Fibroblast of skin of back (primary cell): ENCODE measurements at places on chromosomes 5 and 9.

DNA sequence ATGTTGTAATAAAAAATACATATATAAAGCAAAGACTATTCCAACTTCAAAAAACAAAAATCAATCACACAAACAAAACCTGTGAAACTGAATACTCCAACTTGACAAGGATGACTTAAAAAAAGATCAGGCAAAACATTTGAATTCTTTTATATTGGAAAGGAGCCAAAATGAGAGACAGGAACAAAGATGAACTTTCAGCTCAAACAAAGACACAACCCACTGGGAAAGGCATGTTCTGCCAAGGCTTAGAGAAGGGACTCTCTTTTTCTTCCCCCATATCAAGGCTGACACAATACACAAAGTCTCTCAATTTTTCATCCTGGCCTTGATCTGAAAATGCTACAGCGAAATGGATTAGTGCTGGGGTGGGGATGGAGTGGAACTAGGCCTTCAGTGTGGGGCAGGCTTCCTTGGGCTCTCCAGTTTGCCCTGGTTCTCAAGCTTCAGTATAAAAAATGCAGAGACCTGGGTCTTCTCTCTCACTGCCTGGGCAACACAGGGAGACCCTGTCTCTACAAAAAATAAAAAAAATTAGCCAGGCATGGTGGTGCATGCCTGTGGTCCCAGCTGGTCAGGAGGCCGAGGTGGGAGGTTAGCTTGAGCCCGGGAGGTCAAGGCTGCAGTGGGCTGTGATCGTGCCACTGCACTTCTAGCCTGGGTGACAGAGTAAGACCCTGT, 11.6 kb upstream of the FAM169A start:
- no peak for DNase-seq

DNA sequence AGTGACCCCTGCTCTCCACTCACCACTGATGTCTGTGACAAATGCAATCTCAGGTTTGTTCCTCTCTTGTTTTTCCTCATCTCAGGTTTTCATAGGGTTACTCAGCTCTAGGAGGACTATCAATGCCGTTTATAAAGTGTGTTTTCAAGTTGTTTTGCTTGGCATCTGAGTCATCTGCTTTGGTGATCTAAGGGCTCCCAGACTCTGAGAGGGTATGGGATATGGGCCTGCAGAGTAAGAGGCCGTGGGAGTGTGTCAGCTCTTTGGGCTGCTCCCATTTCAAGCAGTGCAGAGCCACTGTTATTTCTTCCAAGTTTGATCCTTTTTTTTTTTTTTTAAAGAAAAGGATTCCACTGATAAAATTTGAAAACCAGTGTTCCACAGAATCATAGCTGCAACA, 46.3 kb downstream of the NNT start:
- peak; percentile 85 for DNase-seq

- peak; percentile 12 for DNase-seq
Measured at GRCh38 chr5:59358005-59358861, 535.3 kb downstream of the PDE4D start.

GRCh38 chr5:167208911-167209310, 1082.5 kb upstream of the WWC1 start:
- DNase-seq = peak; percentile 88

DNA sequence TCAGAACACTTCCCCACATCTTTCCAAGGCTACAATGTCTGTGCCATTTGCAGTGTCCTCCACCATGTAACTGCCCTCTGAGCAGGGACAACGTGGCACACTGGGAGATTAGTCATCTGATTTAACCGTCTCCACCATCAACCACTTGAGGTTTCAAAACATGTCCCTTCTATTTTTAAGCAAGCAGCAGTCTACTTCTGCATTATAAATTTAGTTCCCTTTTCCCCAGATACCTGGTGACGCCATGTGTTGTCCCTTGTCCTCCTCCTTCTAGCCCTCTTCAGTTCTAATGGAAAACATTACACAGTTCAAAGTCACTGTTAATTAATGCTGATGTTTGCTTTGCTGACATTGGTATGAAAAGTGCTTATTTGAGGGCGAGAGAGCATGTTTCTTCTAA, 52.8 kb downstream of the ATP10B start:
- DNase-seq = no peak

DNA sequence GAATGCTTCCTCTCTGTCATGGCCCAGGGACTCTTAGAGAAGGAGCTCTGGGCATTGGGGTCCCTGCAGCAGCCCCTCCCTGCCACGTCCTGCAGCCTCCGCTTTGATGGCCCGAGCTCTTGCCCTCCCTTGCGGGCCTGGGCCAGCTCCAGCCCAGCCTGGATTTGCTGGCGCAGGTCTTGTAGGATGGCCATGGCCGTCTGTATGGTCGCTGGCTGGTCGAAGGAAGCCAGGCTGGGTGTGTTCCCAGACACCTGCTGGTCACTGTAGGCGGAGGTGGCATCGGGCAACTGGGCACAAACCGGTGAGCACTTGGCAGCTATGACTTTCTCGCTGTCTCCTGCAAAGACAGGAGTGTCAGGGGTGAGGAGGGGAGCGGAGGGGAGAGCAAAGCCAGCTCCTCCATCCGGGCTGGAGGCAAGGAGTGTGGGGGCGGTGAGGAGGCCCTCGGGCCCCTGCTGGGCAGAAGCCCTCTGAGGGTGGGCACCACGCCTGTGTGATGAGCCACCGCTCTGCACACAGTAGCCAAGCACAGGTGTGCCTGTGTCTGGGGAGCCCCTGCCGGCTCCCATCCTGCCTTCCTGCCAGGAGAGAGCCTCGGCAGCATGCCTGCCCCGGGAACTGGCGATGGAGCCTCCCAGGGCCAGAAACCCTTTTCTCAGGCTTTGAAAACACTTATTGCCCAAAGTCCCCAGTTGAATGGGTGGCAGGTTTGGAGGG, 12.4 kb downstream of the CCDC187 start:
- DNase-seq = no peak

GRCh38 chr5:17275289-17276158, 58.1 kb downstream of the BASP1 start:
- DNase-seq = no peak

- no peak for DNase-seq
Measured at GRCh38 chr5:153719324-153719723, 228.9 kb downstream of the GRIA1 start.

DNA sequence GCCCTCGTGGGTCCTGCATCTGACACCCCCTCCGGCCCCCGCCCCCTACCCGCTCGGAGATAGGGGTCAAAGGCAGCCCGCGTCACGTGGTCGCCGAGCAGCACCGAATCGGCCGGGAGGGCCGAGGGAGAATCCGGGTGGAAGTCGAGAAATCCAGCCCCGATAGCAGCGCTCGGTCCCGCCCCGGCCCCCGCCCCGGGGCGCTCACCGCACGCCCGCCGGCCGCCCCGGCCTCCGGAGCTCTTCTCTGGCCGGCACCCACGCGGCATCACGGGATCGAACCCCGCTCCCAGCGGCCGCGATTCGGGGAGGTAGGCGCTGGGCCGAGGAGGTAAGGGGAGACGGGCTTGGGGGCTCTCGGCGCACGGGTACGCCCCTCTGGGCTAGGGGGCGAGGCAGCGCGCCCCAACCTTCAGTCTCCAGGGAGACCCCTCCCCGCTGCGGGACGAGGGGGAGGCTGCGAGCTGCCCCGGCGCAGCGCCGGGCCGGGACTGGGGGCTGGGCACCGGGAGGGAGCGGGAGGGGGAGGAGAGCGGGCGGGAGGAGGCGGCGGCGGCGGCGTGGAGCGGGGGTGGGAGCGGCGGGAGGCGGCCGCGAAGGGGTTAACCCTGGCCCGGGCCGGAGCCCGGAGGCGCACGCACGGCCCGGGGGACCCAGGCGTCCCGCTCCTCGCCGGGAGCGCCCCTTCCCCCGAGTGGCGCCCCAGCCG, 22.1 kb upstream of the NDST1 start:
- peak; percentile 63 for DNase-seq
